ENCODE measurements at places on chromosomes 2 and 18.

- DNase-seq, result peak; percentile 83
Observed at GRCh38 chr2:215624423-215624829, 188.6 kb upstream of the FN1 start.

- DNase-seq, result peak; percentile 81
Observed at GRCh38 chr18:48540251-48541025, 1.6 kb downstream of the CTIF start.

- no peak for DNase-seq
Observed at GRCh38 chr2:151919786-151920185, 91.6 kb upstream of the ARL5A start.

DNA sequence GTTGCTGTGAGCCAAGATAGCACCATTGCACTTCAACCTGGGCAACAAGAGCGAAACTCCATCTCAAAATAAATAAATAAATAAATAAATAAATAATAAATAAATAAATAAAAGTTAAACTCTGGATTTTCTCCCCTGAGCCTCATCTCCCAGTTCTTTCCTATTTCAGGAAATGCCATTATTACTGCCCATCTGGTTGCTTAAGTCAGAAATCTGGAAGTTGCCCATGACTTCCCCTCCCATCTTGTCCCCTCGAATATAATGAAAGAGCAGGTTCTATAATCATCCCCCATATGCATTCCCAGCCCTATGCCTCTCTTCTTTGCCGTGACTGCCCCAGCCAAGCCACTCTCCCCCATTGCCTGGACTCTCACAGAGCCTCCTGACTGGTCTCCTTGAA is 4.2 kb upstream of the PSD4 start:
- DNase-seq, result peak; percentile 4

DNA sequence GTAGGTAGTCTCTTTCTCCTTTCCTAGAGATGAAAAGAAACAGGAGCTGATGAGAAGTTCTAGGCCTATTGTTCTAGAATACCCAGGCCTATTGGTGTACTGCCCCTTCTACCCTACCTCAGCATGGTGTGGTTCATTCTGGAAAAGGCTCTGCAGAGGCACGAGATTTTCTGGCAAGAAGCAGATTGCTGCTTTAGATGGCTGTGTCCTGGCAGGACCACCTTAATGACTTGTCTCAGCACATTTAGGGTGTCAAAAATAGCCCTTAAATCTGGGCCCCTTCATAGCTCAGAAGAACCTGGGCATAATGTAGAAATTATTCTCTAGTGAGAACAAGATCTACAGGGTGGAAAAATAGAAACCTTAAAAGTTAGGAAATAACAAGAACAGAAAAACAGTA is 87.9 kb downstream of the BCL2L11 start:
- no peak for DNase-seq

DNA sequence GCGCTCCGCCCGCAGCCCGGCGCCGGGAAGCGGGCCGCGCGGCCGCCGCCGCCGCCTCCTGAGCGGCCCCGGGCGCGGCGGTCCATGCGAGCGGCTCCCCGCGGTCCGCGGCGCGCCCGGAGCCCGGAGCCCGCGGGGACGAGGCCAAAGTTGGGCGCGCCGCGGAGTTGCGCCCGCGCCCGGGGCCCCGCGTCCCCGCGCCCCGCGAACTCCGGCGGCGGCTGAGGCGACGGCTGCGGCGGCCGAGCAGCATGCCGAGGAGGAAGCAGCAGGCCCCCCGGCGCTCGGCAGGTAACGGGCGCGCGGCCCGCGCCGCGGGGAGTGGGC is 992 bp downstream of the TSHZ1 start:
- no peak for DNase-seq

DNA sequence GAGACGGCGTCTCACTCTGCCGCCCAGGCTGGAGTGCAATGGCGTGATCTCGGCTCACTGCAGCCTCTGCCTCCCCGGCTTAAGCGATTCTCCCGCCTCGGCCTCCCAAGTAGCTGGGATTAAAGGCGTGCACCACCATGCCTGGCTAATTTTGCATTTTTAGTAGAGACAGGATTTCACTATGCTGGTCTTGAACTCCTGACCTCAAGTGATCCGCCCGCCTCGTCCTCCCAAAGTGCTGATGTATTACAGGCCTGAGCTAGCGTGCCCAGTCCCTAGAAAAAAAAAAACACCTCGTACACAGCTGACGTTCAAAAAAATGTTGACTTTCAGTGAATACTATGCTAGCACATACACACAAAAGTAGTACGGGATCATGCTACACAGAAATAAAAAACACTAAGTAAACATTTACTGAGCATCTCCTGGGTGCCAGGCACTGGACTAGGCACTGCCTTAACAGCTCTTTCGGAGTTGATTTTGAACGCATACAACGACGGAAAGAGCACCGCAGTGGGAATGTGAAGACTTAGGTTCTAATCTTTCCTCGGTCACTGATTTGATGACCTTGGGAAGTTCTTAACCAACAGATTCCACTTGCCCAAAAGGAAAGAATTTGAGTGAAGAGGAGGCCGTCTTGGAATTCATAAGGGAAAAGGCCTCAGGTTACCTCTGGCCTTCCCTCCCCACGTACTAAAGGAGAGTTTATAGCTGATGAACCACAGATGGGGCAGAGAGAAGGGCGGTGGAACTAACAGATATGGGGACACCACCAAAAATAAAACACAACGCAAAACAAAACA is 1.1 kb downstream of the DNAJC27 start:
- no peak for DNase-seq

- DNase-seq, result no peak
Observed at GRCh38 chr2:141554810-141555209, 576.0 kb downstream of the LRP1B start.

Data from coronary artery (tissue), 2 donors.